Lower lobe of right lung (tissue), 2 donors: ENCODE measurements at places on chromosomes 6 and 20. TPM values are rescaled to one million over a fixed set of nuclear protein-coding genes. Genes with fewer than 3 reads are reported as not detected.

DNMT3B gene
- total RNA-seq = 1.1 TPM

DNA sequence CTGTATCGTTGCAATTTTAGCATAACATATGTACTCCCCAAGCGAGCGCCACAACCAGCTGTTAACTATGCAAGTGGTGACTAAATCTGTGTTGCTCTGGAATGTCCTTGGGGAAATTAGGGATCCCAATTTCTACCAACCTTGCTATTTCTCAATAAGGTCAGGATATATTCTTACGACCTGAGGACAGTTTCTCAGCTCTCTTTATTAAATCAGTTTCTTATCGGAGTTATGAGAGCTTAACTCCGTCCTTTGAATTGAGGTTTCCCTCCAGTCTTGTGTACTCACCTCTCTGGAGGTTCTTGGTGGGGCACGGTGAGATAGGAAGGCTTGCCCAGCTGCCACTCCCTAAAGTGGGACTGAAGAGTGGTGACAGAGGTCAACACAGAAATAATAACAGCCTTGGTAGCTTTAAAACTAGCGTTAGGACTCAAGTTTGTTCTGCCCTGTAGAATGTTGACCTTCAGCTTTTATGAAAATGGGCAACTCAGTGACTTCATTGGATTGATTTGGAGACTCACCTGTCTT is 694 bp downstream of the MRPS18B start:
- H3K27ac ChIP-seq = peak overlapping the region; percentile 94
- peak overlapping the region; percentile 83 for H3K4me3 ChIP-seq
- H3K36me3 ChIP-seq = peaks cover 54% of the 10 kb centered on the region
- no peak for DNase-seq
- H3K27me3 ChIP-seq = no peaks in the 10 kb centered on the region

GRCh38 chr6:3788408-3789017 is 37.0 kb upstream of the PXDC1 start:
- no peaks in the 10 kb centered on the region for H3K27me3 ChIP-seq
- H3K27ac ChIP-seq = peak overlapping the region; percentile 18
- no peak overlapping the region for H3K4me3 ChIP-seq
- no peak for DNase-seq
- no peaks in the 10 kb centered on the region for H3K36me3 ChIP-seq

- no peaks in the 10 kb centered on the region for H3K27me3 ChIP-seq
- peak overlapping the region; percentile 46 for H3K27ac ChIP-seq
- no peak for DNase-seq
- H3K4me1 ChIP-seq = peaks cover 28% of the 10 kb centered on the region
- H3K4me3 ChIP-seq = no peak overlapping the region
These were observed 38.1 kb upstream of the NOX3 start for GRCh38 chr6:155493694-155494143.

MMUT gene
- 21.9 TPM for total RNA-seq

CALHM5 gene
- 1.9 TPM for total RNA-seq

GRCh38 chr6:153437193-153437592 is 306.1 kb upstream of the RGS17 start:
- no peak overlapping the region for H3K4me3 ChIP-seq
- no peaks in the 10 kb centered on the region for H3K36me3 ChIP-seq
- H3K4me1 ChIP-seq = no peaks in the 10 kb centered on the region
- H3K27me3 ChIP-seq = no peaks in the 10 kb centered on the region
